ENCODE measurements at places on chromosomes 16 and 17.

- no peak for DNase-seq
Observed at GRCh38 chr17:63534816-63535455, 11.8 kb downstream of the KCNH6 start.

DNA sequence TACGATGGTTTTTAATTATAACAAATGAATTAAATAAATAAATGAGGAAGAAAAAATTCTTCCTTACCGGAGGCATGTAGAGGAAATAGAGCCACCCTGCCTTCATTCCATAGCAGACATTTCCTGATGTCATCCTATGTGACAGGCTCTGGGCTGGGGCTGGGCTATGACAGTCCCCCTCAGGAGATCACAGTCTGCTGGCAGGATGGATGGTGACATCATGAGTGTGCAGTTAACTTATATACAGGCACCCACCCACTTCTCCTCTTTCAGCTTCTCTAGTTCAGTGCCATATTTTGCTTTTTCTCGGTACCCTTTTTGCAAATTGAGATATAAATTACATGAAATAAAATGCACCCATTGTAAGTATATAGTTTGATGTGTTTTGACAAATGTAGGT, 6.4 kb upstream of the CMTM3 start:
- DNase-seq = no peak

GRCh38 chr16:72937360-72937759, 110.6 kb downstream of the ZFHX3 start:
- DNase-seq = no peak

DNA sequence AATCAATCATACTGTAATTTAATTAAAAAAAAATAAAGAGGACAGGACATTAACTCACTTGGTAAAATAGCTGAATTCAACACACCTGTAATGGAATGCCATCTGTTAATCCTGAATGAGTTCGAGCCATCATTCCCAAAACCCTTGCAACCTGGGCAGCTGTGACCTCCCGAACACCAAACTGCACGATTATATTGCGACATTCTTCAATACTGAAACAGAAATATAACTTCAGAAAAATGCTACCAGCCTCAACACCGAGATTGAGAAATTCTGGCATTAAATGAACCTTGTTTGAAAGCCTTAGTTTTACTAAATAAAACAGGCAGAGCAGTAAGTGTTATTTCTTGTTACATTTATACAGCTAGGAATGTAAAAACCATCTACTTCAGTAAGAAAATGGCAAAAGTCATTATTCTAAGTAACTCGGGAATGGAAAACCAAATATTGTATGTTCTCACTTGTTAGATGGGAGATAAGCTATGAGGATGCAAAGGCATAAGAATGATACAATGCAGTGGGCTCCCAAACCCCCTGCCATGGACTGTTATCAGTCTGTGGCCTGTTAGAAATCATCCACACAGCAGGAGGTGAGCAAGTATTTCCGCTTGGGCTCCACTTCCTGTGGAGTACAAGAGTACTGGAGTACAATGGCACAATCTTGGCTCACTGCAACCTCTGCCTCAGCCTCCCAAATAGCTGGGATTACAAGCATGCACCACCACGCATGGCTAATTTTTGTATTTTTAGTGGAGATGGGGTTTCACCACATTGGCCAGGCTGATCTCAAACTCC, 46.5 kb downstream of the CNOT1 start:
- DNase-seq = no peak

- no peak for DNase-seq
Observed at GRCh38 chr17:63997341-63998048, 656 bp upstream of the PRR29 start.

DNA sequence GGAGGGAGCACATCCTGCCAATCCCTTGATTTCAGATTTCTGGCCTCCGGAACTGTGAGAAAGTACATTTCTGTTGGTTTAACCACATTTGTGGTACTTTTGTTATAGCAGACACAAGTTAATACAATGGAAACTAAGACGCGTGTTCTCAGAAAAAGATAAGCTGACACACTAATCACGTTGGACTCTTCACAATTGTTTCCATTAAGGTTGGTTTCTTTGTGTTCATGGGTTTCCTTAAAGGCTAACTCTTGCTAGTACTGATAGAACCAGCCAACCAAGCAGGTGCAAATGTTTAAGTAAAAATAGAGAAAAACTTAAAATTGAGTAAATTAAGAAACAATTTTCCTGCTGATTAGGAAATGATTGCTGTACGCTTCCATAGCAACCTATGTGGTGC, 59.4 kb downstream of the CMC2 start:
- no peak for DNase-seq
